ENCODE measurements at places on chromosomes 3 and 15. TPM values are rescaled to one million over a fixed set of nuclear protein-coding genes. Genes with fewer than 3 reads are reported as not detected.

Gene ALG1L2
- total RNA-seq = not detected

DNA sequence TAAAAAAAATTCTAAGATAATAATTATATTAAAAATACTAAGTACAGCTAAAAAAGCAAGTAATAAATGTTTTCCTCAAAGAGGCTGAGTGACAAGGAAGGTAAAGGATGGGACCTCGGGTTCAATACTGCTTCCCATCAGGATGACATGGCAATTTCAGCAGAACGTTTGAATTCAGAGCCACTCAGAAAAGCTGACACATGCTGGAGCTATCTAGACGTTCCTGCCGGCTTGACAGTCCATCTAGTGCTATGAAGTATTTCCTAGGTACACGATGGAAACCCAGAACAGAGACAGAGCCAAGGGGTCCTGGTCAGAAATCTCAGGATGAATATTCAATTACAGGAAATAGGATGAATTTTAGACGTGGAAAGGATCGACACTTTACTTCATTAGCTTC is 361.8 kb downstream of the FGF12 start:
- DNase-seq = no peak

- peak; percentile 57 for DNase-seq
Measured at GRCh38 chr3:4981665-4982494, 2.6 kb downstream of the BHLHE40 start.

GRCh38 chr3:108473711-108474110 is 36.7 kb downstream of the MYH15 start:
- no peak for DNase-seq

Gene ECE2
- total RNA-seq = not detected

Gene ISL2
- not detected for total RNA-seq

DNA sequence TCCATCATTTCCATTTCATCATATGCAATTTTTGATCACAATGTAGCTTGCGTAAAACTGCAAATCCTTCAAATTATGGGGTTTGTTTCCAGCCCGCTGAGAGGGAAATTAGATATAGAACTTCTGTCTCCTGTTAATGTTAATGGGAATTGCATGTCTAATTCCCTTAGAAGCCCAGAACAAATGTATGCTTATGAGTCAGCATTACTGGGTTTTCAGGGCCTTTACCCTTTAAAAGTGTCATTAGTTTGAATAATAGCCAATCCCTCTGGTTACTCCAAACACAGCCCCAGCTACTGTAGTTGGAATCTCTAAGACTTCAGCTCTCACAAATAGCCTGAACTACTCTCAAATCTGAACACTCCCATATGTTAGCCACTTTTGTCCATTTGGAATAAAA is 439.4 kb downstream of the C3orf38 start:
- no peak for DNase-seq

Gene SLC28A2
- not detected for total RNA-seq

Gene SCN5A
- total RNA-seq = 2.1 TPM

- DNase-seq = no peak
Measured at GRCh38 chr15:69979262-69979661, 118.5 kb downstream of the TLE3 start.

Gene EIF4E3
- 13.6 TPM for total RNA-seq

GRCh38 chr3:175179055-175179454 is 319.9 kb downstream of the NAALADL2 start:
- DNase-seq = no peak

DNA sequence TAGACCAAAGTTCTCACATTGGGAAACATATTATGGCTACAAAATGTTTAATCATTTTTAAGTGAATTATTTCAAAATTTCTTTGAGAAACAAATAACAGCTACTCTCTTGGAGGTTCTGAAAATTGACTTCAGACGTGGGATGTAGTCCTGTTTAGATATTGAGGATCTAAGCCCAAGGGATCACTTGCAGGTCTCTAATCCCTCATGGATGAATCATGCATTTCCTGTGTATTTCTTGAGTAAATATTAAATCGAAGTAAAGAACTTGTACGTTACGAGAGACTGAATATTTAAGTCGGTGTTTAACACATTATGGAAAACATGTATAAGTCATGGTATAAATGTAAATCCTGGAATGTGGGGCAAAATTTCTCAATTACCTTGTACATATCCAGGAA is 119.8 kb downstream of the EPHA3 start:
- DNase-seq = no peak

DNA sequence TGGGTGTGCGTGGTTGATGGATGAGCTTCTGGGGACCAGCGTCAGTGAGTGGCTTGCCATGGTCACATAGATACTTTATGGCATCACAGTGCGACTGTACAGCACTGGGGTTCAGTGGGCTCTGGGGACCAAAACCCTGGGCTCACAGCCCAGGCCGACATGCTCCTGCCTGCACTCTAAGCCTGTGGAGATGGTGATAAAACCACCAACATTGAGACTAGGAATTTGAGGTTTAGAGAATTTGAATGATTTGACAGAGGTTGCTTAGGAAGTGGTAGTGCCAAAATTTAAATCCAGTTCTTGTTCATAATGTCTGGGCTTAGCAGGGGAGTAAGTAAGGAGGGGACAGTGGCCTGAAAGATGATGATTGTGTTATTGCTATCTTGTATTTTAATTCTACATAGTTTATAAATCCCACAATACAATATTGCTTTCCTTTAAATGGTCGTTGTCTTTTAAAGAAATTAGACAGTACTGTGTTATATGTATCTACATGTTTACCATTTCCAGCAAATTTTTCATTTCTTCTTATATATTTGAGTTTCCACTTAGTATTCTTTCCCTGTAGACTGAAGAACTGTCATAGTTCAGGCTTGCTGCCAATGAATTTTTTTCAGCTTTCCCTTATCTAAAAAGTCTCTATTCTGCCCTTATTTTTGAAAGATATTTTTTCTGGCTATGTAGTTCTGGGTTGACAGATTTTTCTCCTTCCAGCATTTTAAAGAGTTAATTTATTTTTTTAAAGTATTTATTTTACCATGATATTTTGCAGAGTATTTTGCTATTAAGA is 235.4 kb upstream of the RGMA start:
- DNase-seq = no peak
